Renal cortex interstitium (tissue), 15 donors: ENCODE measurements at places on chromosomes 12 and 14. TPM values are rescaled to one million over a fixed set of nuclear protein-coding genes. Genes with fewer than 3 reads are reported as not detected.
A peak's percentile ranks its signal among the peaks of the same experiment; 100 is the strongest.

GRCh38 chr14:38257507-38257906 lies 1.6 kb upstream of the CLEC14A start:
- no peak for DNase-seq

DNA sequence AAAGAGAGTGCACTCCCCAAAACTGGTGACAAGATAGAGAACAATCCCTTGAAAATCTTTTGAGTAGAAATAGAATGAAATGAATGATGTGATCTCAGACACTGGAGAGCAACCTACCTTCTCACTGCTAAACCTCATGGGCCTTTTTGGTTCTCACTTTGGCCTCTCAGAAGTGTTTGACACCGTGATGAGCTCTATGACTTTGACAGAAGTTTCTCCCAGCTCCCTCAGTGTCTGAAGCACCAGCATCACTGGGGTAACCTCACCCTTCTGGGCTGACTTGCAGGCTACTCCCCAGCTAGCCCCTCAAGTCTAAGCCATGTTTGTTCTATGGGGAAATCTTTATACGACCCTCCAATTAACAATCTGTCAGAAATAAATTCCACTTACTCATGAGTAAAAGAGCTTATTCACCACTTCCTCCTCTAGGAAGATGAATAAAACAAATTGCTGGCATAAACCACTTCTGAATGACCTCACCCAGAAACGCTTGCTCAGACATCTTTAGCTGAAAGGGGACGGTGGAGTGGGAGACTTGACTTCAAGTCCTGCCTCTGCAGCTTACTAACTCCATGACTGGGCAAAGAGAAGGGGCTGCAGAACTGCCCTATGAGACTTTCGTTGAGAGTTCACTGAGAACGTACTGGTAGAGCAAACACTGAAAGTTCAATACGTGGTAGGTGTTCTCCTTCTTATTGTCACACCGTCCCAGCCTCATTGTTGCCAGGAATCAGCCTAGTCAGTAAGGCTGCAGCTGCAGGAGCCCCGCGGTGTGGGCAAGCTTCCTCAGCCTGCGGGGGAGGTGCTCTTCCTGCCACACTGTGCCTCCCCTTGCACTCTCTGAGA lies 46.5 kb downstream of the ST8SIA1 start:
- no peak for DNase-seq

DNA sequence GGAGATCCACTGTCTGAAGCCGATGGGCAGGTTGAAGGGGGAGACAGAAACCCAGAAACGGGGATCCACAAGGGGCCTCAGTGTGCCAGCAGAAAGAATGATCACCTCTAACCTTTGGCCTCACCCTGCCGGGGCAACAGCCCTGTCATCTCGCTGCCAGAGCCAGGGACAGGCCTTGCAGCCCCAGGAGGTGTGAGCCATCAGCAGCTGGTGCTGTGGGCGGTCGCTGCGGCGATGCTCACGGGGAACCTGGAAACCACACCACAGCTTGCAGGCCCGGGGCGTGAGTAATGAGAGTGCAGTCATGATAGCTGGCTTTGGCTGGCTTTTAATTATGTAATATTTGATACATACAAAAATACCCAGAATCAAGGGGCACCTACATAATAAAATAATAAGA lies 4.7 kb upstream of the TTC7B start:
- DNase-seq: no peak

GRCh38 chr14:22994762-22995275 lies 12.5 kb upstream of the AJUBA start:
- DNase-seq: no peak

GRCh38 chr12:3933074-3933818 lies 60.0 kb upstream of the PARP11 start:
- no peak for DNase-seq

DNA sequence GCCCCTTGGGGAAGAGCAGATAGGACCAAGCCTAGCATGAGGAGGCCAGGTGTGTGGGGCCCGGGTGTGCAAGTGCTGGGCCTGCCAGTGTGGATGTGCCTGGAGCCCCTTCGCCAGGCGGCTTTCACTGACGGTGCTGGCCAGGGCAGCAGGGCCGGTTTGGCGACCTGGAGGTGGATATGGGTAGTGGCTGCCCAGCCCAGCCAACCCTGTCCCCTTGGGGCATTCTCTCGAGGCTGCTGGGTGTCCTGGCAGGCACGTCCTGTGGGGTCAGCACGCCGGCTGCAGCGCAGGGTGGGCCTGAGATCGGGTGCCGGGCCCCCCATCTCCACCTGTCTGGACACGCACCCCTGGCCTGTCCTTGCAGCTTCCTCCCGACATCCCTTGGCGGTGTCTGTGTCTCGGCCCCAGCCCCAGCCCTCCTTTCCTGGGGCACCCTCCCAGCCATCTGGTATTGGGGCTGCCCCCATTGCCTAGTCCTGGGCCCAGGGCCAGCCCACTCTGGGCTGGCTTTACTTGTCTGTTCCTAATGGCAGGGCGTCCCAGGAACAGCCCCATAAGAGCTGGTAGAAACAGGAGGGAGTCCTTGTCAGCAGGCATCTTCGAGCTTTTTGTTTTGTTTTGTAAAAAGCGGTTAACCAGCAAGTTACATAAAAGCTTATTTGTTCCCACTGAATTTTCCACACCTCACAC lies 7.2 kb upstream of the CRIP2 start:
- no peak for DNase-seq

PRPH gene
- polyA plus RNA-seq: 0.32 TPM

GRCh38 chr12:54195737-54196347 lies 7.1 kb upstream of the SMUG1 start:
- peak; percentile 83 for DNase-seq

CLEC2A gene
- not detected for polyA plus RNA-seq

- no peak for DNase-seq
These were observed 7.9 kb downstream of the EIF2B2 start for GRCh38 chr14:75010472-75011093.

DNA sequence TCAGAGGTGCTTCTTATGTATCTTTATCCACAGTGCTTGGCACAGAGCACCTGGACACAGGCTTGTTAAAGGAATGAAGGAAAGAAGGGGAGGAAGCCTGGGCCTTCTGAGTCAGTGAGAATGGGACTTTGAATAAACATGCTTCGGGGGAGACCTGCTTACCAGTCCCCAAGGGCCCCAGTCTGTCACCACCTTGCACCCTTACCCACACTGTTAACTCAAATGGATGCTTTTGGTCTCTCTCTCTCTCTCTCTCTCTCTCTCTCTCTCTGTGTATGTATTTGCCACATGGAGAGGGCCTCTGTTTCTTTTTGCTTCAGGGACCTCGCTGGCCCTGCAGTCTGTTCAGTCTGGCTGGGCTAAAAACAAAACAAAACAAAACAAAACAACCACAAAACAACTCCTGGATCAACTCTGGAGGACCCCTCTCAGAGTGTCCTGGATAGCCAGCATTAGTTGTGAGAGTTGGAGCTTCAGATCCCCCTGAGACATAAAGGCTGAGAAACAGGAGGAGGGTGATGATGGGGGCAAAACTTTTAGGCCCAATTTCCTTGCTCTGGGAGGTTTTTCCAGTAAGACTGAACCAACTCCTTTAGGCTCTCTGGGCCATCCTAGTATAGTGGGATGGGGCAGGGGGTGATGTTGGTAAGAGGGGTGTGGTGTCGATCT lies 1.9 kb downstream of the KIF5A start:
- no peak for DNase-seq

- no peak for DNase-seq
These were observed 615.1 kb downstream of the TMEM121 start for GRCh38 chr14:106141242-106142220.

- no peak for DNase-seq
These were observed 14.9 kb upstream of the TAC3 start for GRCh38 chr12:57031138-57031725.

- DNase-seq: no peak
These were observed 379.0 kb downstream of the CCER1 start for GRCh38 chr12:90575995-90576394.

PLEKHD1 gene
- polyA plus RNA-seq: 4.6 TPM

DNA sequence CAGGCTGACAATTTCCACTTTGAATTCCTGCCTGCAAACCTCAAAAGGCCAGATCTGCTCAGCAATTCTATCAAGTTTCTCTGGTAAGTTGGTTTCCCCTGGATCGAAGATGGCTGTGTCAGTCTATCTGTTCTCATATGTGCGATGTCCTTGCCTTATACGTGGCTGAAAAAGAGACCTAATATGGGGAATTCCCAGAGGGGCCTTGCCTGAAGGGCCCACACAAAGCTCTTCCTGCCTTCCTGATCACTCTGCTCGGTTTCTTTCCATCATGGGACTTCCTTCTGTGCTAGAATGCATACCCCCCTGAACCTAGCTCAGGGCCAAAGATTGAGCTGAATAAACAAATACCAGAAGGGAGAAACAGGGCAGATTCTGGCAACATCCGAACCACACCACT lies 13.2 kb downstream of the TCL1B start:
- DNase-seq: no peak

DNA sequence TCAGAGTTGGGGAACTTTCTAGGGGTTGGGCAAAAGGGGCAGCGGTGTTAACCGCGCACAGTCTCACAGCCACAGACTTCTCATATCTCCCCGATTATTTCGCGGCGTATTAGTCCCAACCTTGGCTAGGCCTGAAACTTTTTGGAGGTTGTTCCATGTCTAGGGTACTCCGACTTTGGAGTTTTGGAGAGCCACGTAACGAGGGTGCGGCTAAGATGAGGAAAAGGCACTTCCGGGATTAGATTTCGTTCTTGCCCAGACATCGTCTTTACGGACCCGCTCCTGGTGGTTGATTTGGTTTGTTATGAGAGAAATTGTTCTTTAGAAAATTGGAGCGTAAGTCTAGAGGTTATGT lies 513 bp downstream of the CCNK start:
- no peak for DNase-seq

GRCh38 chr12:104498211-104498801 lies 41.6 kb downstream of the CHST11 start:
- DNase-seq: no peak

GRCh38 chr12:5611162-5611561 lies 179.3 kb downstream of the NTF3 start:
- no peak for DNase-seq

PRB2 gene
- polyA plus RNA-seq: not detected

- no peak for DNase-seq
These were observed 14.2 kb downstream of the HEBP1 start for GRCh38 chr12:12985817-12986408.

GYS2 gene
- polyA plus RNA-seq: not detected

DNA sequence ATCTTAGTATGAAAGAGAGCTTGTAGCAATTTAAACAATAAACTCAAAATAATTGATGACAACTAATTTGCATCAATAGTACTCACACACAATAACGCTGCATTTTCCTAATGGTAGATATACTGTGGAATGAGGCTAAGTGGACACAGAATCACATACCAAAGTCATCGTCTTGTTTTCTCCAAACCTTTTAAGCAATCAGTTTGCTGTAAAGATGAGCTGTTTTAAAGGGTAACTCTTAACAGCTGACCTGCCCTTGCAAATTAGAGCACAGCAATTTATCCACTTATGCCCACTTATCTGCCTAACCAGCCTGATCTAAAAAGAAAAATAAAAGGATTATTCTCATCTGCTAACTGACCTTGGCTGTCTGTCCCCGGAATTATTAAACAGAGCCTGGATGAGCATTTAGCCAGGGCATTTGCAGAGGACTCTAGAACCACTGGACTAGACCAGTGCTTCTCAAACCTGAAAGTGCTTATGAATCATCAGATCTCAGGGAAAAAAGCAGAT lies 174.3 kb upstream of the BCL2L14 start:
- no peak for DNase-seq

RGS6 gene
- polyA plus RNA-seq: 1.4 TPM

- no peak for DNase-seq
These were observed 57.2 kb upstream of the SCN8A start for GRCh38 chr12:51533799-51534198.

DNA sequence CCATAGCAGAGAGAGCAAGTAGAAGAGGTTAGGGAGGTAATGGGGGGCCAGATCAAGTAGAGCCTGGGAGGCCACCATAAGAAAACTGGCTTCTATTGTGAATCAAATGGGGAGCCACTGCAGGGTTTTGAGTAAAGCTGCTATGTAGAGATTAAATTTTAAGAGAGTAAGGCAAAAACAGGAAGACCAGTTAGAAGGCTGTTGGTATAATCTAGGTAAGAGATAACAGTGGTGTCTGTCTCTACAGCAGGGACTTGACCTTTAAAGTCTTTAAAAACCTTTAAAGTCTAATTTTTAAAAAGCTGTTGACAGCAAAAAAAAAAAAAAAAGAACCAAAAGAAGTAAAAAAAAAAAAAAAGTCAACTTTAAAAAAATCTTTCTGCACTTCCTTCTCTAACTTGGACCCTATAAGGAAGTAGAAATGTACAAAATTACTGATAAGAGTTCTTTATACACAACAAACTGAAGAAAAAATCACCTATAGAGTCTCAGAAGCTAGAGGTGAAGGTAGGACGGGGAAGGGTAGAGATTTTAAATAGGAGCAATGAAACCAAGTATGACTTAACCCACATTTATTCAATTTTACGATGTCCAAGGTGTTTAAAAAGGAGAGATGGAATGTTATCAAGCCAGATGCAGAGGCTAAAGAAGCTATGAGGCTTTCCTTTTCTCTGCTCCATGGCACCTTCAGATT lies 26.1 kb downstream of the SGPP1 start:
- DNase-seq: no peak

OR6C2 gene
- polyA plus RNA-seq: not detected

GRCh38 chr14:102390064-102390855 lies 27.5 kb downstream of the TECPR2 start:
- DNase-seq: no peak

DNA sequence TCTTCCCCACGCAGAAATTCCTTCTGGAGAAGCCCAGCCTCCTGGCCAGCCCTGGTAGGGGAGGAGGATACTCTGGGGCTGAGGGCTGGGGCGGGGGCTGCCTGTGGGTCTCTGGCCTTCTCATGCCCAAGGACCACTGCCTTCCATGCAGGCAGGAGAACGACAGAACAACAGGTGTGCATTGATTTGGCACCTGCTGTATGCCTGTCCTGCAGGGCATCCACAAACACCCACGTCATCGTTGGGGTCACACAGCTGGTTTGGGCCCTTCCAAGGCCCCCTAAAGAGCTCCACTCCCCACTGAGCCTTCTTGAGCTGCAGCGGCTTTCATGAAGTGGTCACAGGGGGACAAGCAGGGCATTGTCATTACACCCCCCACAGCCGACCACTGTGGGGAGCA lies 60.4 kb downstream of the PHETA1 start:
- no peak for DNase-seq

DNA sequence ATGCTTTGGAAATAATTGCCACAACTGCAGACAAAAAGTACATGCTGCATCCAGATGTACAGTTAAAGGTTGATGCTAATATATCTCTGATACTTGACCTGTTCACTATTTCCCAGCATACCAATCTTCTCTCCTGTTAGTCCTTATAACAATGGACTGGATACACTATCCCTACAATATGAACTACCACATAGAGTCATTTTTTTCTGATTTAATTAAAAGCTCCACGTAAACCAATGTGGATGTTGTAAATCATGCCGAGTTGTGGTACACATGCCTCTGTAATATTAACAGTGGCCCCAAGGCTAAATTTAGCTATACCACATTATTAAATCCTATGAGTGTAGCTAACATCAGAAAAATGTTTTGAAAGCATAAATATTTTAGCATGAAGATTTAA lies 469.1 kb upstream of the RPL10L start:
- DNase-seq: no peak

RPS6KL1 gene
- 1.9 TPM for polyA plus RNA-seq

CAMKK2 gene
- polyA plus RNA-seq: 35.1 TPM

- DNase-seq: no peak
These were observed 16.4 kb upstream of the NUDT4 start for GRCh38 chr12:93361151-93361919.

SLC38A1 gene
- polyA plus RNA-seq: 61.3 TPM
